ENCODE measurements at places on chromosomes 4 and X.
A peak's percentile ranks its signal among the peaks of the same experiment; 100 is the strongest.

DNA sequence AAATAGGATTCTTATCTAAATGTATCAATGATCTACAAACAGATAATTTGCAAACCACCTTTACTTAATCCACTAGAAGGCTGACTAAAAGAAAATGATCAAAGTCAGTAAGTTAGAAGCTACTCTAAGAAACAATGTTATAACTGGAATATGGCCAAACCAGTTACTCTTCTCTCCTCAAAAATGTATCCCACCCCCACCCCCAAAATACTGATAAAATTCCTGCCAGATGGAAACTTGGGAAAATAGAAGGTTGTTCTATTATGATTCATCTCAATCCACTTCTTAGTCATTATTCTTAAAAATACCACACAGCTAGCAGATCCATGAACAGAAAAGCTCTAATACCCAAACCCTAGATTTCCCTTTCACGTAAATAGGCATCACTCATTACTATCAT lies 206.4 kb downstream of the KLHL13 start:
- DNase-seq = no peak

DNA sequence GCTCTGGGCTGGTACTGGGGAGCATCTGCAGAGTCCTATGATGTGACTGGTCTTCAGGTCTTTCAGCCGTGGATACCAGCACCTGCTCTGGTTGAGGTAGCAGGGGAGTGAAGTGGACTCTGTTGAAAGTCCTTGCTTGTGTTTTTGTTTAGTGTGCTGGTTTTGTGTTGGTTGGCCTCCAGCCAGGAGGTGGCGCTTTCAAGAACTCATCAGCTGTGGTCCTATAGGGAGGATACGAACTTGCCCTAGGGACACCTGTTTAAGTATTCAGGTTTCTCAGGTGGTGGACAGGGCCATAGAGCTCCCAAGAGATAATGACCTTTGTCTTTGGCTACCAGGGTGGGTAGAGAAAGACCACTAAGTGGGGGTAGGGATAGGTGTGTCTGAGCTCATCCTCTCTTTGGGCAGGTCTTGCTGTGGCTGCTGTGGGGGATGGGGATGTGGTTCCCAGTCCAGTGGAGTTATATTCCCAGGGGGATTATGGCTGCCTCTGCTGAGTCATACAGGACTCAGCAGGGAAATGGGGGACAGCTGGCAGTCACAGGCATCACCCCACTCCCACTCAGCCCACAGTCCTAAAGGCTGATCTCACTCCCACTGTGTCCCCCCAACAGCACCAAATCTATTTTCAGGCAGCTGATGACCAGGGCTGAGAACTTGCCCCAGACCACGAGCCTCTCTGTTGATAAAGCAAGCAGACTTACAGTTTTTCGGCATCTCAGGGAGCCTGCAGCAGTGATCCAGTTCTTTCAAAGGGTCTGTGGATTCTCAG lies 24.1 kb downstream of the MSMO1 start:
- no peak for DNase-seq

DNA sequence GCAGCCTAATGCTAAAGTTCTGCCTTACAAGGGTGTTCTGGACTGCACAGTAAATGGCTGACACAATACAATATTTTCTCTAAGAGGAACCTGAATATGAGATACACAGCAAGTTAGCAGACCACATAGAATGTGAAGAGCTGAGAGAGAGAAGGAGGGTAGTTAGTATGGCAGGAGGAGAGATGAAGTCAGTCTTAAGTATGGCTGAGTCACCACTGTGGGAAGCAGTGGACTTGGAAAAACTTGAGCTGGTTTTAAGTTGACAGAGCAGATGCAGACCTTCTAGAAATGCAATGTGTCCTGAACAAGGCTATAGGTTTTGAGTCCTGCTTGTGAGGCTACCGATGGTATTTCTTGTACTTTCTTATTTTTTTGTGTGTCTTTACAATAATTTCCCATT lies 172.5 kb downstream of the SH2D1A start:
- no peak for DNase-seq

- peak; percentile 11 for DNase-seq
Observed at GRCh38 chrX:7996414-7996813, 69.2 kb upstream of the PNPLA4 start.
